Astrocyte (in vitro differentiated cells and primary cell): ENCODE measurements at places on chromosomes 7 and 10. TPM values are rescaled to one million over a fixed set of nuclear protein-coding genes. Genes with fewer than 3 reads are reported as not detected.

DNA sequence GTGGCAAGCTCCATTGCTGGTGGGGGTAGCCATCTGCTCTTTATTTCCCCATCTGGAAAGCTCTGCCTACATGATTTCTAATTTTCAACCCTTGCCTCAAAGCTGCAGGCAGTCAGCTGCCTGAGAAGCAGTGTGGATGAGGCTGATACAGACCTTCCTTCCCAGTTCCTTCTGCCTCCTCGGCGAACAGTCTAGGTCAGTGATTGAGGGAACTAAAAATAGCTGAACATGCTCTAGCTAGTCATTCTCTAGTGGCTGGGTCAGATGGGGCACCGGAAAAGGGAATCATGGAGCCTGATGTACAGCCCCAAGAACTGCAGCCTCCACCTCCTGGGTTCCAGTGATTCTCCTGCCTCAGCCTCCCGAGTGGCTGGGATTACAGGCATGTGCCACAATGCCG lies 48.7 kb downstream of the NAMPT start:
- no peak overlapping the region for H3K27ac ChIP-seq
- H3K27me3 ChIP-seq, result no peaks in the 10 kb centered on the region
- no peak for DNase-seq
- H3K36me3 ChIP-seq, result no peaks in the 10 kb centered on the region

GRCh38 chr10:109427411-109427810 lies 495.9 kb downstream of the XPNPEP1 start:
- no peaks in the 10 kb centered on the region for H3K36me3 ChIP-seq
- no peaks in the 10 kb centered on the region for H3K27me3 ChIP-seq
- peak; percentile 17 for DNase-seq
- no peak overlapping the region for H3K4me3 ChIP-seq
- H3K27ac ChIP-seq, result no peak overlapping the region
- no peaks in the 10 kb centered on the region for H3K4me1 ChIP-seq

DNA sequence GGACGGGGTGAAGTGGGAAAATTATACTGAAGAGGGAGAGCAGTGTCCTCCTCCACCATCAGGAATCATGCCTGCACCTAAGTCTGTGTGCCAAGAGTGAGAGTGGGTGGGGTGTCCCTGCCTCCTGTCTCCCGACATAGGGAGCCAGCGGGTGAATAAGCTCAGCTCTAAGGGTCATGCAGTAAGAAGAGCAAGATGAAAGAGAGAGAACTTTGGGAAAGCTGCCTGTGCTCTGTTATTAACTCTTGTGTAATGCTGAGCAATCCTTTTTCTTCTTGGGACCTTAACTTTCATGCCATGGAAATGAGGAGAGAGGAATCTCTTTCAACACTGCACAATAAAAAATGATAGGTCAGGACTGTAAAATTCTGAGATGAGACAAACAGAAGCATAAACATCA lies 7.9 kb upstream of the TCAF1 start:
- no peak overlapping the region for H3K4me3 ChIP-seq
- H3K27ac ChIP-seq, result no peak overlapping the region
- DNase-seq, result no peak
- H3K27me3 ChIP-seq, result no peaks in the 10 kb centered on the region
- H3K36me3 ChIP-seq, result no peaks in the 10 kb centered on the region
- no peaks in the 10 kb centered on the region for H3K4me1 ChIP-seq

- H3K4me1 ChIP-seq, result no peaks in the 10 kb centered on the region
- no peak overlapping the region for H3K4me3 ChIP-seq
- H3K27me3 ChIP-seq, result no peaks in the 10 kb centered on the region
- no peak for DNase-seq
Observed at GRCh38 chr7:70032649-70033048, 434.4 kb downstream of the AUTS2 start.

The NEUROG3 gene
- total RNA-seq, result not detected in 2 replicates

The SAMD9L gene
- total RNA-seq, result 45.2 and 55.6 TPM in 2 replicates

The NPM3 gene
- total RNA-seq, result 36.5 and 40.7 TPM in 2 replicates

The LBX1 gene
- not detected in 2 replicates for total RNA-seq
